ENCODE measurements at places on chromosomes 1 and 21.

DNA sequence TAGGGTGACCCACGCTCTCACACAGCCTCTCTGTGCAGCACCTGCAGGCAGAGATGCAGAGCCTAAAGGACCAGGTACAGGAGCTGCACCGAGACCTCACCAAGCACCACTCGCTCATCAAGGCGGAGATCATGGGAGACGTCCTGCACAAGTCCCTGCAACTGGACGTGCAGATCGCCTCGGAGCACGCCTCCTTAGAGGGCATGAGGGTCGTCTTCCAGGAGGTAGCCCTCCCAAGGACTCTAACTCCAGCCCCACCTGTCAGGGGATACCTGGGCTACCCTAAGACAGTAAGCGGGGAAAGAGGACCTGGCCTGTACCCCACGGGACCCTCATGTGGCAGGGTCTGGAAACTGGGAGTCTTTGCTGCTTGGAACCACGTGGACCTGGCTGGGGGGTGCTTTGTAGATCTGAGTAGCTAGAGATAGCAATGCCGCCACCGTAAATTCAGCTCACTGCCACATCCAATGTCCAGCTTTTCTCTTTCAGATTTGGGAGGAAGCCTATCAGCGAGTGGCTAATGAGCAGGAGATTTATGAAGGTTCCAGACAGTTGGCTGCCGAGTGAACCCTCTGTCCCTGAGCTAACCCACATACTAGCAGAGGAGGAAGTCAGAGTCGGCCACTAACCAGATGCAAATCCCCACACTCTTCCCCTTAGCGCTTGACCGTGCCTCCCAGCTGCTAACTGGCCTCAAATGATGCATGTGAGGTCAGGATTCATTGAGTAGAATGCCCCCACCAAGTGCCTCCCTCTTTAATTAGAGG lies 6.5 kb downstream of the RNF207 start:
- DNase-seq = no peak

DNA sequence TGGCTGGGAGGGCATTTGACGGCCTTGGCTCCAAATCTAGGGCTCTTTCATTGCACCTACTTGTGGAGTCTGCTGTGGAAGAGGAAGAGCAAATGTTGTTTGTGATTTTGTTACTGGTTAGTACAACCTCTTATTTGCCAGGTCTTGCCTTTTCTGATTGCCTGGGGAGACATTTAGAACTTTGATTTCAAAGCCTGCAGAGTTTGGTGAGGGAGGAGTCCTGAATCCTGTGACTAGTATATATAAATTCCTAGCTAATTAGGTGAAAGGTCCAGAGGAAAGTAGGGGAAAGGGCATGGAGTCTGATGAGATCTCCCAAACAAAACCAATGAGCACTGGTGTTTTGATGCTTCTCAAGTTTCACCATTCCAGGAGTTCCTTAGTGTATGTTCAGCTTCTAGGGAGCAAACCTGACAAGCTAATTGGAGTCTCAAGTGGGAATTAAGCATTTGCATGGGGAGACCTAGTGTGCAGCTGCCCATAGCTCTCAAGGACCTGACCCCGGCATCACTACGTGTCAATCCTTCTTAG lies 5.1 kb upstream of the HMGCS2 start:
- no peak for DNase-seq

- DNase-seq = no peak
Measured at GRCh38 chr1:223001653-223002634, 141.1 kb downstream of the TLR5 start.

GRCh38 chr1:86318436-86318835 lies 77.7 kb downstream of the ODF2L start:
- no peak for DNase-seq

DNA sequence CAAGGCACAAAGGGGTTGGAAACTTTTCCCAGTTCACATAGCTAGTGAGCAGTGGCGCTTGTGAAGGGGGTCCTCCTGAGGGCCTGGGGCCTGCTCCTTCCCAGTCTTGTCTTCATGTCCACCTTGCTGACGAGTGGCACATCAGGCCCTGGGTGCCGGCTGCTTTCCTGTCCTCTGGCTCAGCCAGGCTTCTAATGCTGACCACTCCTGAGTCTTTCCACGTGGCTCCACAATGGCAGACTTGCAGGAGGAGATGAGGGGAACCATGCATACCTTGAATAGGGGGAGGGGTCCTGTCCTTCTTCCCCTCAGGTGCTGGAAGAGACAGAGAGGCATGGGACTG lies 38.7 kb downstream of the MAPKAPK2 start:
- DNase-seq = no peak

GRCh38 chr1:103561643-103562395 lies 9.6 kb upstream of the AMY2B start:
- no peak for DNase-seq

DNA sequence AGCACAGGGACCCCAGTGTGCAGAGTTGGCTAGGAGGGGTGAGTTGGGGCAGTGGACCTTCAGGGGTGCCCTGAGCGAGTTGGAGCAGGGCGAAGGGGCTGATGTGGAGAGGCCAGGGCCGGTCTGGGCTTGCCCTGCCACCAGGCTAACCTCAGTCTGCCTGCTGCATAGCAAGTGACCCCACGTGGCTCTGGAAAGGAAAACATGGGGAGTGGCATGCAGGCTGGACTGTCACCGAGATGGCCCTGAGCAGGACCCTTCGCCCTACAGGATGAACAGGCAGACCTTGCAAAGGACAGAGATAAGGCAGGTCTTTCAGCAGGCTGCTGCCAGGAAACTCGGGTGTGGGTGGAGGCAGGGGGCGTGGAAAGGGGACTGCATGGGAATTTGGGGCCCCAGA lies 51.5 kb downstream of the FOXO6 start:
- no peak for DNase-seq

GRCh38 chr1:165712764-165713163 lies 14.4 kb upstream of the ALDH9A1 start:
- DNase-seq = no peak

All from T follicular helper cell (primary cell).